ENCODE measurements at places on chromosomes 7 and 10.

- no peak for DNase-seq
These were observed 101.1 kb upstream of the PPIF start for GRCh38 chr10:79246209-79246581.

- DNase-seq, result no peak
These were observed 33.0 kb upstream of the GALNTL5 start for GRCh38 chr7:151923097-151923876.

DNA sequence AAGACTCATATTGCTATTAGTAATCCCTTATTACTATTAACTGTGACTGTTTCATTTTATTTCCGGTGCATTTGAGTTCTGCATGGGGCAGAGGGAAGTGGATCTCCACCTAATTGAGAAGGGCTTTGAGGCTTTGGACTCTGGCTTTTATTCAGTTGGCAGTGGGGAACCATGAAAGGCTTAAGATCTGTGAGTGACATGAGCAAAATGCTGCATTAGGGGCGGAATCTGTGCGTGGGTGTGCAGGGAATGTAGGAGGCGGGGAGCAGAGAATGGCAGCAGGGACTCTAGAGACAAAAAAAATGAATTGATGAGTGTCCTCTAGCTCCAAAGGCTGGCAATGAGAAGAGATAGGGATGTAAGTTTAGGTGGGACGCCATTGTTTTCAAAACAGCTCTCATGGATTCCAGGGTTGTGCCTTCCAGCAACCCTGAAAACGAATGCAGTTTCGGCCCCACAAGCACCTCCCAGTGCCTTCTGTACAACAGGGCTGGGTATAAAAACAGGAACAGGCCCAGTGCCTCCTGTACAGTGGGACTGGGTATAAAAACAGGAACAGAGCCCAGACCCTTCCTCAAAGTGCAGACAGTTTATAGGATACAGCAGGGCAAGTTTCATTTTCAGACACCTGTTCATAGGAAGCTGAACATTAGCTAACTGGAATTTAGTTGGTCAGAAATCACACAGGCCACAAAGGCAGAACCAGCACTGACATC lies 663.3 kb upstream of the FOXK1 start:
- no peak for DNase-seq

DNA sequence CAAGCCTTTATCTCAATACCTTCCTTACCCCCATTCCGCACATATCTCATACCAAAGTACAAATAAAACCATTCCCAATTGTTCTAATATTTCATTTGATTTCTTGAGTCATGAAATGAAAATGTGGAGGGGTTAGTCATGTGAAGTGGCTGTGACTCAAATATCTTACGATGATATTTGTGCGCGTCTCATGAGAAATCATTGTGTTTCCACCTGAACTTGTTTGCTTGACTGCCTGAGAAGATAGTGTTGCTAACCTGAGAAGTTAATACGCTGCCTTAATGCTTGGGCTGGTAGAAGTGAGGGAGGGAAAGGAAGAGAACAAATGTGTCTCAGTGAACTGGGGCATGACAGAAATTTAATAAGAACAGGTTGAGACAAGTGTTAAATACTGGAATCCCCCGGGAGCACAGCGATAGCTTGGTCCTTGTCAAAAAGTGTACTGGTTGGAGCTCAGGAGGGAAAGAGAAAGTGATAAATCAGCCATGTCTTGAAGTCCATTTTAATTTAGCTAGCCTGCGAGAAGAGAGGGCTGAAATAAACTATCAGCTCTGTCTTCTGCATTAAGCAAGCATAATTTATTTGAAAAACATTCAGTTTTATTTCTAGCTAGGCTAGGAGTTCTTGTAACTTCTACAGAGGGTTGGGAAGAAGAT lies 7.2 kb upstream of the EPHA1 start:
- DNase-seq, result no peak

DNA sequence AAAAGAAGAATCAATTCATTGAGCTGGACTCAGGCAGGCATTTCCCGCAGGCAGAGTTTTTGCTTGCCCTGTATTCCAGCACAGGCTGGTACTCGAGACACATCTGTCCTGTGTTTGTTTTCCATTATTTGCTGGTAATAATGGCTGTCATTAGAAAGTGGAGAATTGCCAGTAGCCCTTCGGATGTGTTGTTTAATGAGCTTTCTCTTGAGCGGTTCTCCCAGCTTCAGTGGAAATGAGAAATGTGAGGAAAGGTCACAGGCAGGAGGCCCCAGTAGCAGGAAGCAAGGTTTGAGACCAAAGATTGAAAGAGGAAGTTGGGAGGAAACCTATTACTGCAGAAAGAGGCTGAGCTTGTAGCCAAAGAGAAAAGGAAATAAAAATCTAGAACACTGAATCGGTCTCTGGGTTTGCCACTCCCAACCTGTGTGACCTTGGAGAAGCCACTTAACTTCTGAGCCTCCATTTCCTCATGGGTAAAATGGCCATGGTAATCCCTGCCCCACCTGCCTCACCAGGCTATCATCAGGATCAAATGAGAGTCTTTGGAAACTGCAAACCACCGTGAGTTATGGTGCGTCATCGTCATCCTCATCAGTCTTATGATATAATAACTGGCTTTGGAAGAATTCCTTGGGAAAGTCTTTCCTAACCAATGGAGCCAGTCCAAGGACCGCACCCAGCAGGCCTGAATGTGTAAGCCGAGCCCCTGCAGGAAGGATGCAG lies 67.7 kb downstream of the TACR2 start:
- peak; percentile 38 for DNase-seq

GRCh38 chr10:72697716-72698115 lies 5.8 kb downstream of the MCU start:
- no peak for DNase-seq

DNA sequence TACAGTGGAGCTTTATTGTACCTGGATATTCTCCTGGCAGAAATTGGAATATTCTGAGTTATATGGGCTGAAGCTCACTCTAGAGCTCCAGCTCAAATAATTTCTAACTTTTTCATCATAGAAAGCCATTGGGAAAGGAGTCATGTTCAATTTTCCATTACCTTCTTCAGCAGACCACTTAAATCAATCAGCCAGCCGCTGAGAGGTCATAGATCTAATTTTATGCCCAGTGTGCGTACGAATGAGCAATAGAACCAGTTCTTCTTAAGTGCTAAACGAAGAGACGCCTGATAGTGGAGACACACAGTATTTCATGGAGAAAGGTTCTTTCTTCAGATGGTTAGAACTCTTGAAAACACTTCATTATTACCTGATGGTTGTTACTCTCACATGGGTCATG lies 35.0 kb upstream of the DNAJB12 start:
- DNase-seq, result no peak

GRCh38 chr7:158016180-158017097 lies 571.2 kb downstream of the PTPRN2 start:
- no peak for DNase-seq

- no peak for DNase-seq
These were observed 208.7 kb upstream of the FAM3C start for GRCh38 chr7:121604627-121605316.

DNA sequence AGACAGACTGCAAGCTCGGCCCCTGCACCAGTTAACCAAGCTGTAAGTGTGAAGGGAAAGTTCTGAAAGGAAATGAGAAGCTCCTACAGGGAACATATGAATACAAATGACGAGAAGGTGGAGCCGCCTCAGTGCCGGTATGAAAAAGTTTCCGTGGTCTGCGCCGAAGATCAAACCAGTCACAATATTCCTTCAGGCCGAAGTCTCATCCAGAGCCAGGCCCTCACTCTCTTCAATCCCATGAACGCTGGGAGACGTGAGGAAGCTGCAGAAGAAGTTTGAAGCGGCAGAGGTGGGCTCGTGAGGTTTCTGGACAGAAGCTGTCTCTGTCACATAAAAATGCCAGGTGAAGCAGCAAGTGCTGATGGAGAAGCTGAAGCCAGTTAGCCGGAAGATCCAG lies 71.9 kb downstream of the CFAP46 start:
- no peak for DNase-seq

- no peak for DNase-seq
These were observed 3.6 kb upstream of the ABCB1 start for GRCh38 chr7:87604264-87604663.

DNA sequence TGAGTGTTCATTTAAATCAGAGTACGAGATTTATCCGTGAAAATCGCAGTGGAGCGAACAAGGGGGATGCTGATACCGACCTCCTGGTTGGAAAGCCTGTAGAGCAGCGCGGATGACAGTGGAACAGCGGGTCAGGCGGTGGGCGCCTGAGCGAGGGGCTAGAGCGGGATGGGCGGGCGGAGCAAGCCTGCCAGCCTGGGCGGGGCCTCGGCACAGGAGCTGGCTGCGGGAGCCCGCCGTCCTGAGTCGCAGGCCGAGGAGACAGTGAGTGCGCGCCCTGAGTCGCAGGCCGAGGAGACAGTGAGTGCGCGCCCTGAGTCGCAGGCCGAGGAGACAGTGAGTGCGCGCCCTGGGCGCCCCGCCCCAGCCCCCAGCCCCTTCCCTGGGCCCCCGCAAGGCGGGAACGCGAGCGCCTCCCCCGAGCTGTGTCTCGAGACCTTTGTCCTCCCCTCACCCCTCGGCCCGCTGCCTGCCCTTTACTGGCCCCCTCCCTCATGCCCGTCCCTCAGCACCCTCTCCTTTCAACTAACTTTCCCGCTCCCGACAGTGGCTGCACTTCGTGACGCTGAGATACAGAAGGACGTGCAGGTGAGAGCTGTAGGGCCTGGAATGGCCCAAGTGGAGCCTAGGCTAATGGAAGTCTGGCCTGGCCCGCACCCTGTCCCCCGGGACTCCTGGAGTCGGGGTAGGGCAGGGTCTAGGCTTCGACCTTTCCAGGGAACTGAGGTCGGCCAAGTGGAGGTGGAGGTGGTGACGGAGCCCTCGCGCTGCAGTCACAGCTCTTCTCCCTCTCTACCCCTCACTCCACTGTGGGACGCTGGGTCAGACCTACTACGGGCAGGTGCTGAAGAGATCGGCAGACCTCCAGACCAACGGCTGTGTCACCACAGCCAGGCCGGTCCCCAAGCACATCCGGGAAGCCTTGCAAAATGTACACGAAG lies at the start of gene AS3MT:
Gene AS3MT, plus strand, starts transcription at position 213 of the 941 bp plus-strand sequence. Its CDS starts 123 bp downstream, at position 336.
- DNase-seq, result peak; percentile 20

- peak; percentile 95 for DNase-seq
These were observed at the start of gene RBAK for GRCh38 chr7:5045558-5046396. RBAK (plus strand) TSS chr7:5045860; CDS start chr7:5048077, 2,217 bp downstream.

DNA sequence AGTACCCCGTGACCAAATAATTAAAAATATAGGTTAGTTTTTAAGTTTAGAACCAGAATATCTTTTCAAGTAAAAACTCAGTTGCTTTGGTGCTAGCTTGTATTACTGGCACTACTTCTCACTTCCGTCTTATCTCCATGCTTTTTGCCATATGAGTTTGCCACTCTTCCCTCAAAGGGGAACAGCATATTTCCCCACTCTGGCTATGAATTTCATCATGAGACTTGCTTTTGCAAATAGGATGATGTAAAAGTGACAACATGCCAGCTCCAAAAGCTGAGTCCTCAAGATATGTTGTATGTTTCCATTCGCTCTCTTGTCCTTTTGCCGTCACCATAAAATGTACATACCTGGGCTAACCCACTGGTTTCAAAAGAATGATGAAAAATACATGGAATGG lies 178.1 kb upstream of the SEMA3A start:
- no peak for DNase-seq

DNA sequence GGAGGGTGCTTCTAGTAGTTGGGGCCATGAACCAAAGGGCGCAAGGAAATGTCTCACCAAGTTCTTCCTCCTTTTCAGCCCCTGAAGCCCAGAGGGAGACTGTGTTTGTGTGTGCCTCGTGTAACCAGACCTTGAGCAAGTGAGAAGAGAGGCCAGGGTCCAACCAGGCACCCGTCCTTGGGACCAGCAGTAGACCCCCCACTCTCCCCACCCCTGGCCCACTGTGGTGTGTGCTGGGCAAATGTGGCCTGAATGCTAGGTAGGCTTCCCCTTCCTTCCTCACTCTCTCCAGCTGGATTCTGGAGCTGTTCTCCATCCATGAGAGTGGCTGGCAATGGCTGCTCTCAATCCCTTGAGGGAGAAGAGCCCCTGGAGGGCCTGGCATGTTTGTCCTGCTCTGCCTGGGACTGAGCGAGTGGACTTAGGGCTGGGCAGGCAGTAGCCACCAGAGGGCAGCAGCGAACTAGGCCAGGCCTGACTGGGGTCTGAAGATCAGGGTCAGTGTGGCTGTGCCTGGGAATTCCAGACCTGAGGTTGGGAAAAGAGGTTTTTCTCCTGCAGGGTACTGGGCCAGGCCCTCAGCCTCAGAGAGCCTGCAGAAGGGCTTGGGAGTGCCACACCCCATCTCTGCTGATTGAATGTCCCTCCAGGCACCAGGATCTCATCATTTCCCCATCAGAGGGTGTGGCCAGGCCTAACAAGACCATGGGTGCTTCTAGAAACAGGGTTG lies 12.5 kb downstream of the SFRP5 start:
- DNase-seq, result peak; percentile 43

- no peak for DNase-seq
These were observed 56.0 kb downstream of the CALD1 start for GRCh38 chr7:134835463-134835823.

DNA sequence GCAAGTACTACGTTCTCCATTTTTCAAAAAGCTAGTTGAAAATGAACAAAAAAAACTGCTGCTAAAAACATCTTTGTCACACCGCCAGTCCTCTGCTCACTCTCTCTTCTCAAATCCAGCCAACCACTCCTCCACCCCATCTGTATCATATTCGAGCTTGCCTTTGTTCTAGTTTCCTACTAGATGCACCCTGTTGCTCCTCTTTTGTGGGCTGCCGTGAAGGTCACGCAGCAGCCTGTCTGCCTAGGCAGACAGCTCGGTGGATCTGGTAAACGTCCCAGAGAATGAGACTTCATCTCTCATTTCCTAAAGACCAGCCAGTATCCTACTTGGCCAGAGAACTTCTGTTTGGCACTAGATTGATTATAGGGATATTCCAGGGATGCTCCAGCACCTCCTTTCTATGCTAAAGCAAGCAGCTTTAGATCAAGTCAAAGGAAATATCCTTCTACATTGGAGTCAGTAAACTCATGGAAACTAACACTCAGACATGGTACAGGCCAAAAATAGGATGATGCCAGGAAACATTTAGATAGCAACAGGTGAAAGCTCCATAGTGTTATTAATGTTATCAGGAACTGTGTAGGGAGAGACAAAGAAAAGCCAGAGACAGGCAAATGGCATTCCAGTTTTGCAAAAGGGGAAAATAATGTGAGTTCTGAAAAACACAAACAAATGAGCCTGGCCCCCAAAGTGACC lies 8.7 kb upstream of the PLXNA4 start:
- DNase-seq, result no peak

DNA sequence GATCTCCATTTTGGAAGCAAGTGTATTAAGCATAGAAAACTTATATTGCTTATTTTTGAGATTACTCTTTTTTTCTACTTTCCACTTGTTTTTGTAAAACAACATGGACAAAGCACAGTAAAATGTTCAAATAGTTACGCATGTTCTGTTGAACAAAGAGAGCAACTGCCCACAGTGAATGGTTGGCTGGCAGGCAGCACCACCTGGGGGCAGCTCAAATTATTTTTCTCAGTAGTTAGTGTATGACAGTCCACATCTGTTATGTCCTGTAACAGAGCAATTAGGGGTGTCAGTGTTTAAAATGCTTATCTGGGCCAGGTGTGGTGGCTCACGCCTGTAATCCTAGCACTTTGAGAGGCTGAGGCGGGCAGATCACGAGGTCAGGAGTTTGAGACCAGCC lies 46.1 kb upstream of the CACUL1 start:
- DNase-seq, result peak; percentile 37

- DNase-seq, result no peak
These were observed 78.0 kb downstream of the PRR15 start for GRCh38 chr7:29641651-29642050.

- DNase-seq, result no peak
These were observed 221.7 kb downstream of the KLF6 start for GRCh38 chr10:3563298-3563697.

GRCh38 chr10:33248638-33249037 lies 85.8 kb downstream of the NRP1 start:
- DNase-seq, result peak; percentile 71

GRCh38 chr7:106639476-106640334 lies 21.3 kb downstream of the CCDC71L start:
- DNase-seq, result no peak
